Activated naive CD8-positive, alpha-beta T cell treated with anti-CD3 and anti-CD28 coated beads, Interleukin-2, amount 10 ng/mL, durations not matched to agents 7 days and 5 days (primary cell): ENCODE measurements at places on chromosomes 7 and 10. TPM values are rescaled to one million over a fixed set of nuclear protein-coding genes. Genes with fewer than 3 reads are reported as not detected.

NEUROD6 gene
- not detected for total RNA-seq

GRCh38 chr10:15118615-15119014 lies 21.5 kb downstream of the RPP38 start:
- no peak overlapping the region for H3K27ac ChIP-seq
- DNase-seq, result no peak
- H3K27me3 ChIP-seq, result no peaks in the 10 kb centered on the region
- no peak overlapping the region for H3K4me3 ChIP-seq
- peaks cover 2% of the 10 kb centered on the region for H3K4me1 ChIP-seq

GRCh38 chr10:133044401-133044811 lies 43.3 kb upstream of the ADGRA1 start:
- H3K4me3 ChIP-seq, result no peak overlapping the region
- no peaks in the 10 kb centered on the region for H3K36me3 ChIP-seq

DNA sequence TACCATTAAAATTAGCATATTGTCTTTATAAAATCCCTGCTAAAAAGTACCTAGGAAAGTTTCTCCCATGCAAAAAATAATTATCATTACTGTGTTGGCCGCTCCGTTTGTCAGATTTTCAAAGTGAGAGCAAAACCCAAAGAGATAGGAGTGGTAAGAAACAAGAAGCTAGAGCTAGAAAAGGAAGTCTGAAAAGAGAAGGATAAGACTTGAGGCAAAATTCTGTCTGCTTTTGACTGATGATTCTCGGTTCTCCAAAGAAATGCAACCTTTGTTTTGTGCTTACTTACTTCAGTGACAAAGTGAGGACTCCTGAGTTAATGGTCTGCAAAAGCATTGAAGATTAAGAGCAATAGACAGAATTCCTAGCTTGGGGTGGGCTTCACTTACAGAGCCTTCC lies 33.3 kb upstream of the CAPZA2 start:
- H3K4me3 ChIP-seq, result no peak overlapping the region
- H3K36me3 ChIP-seq, result no peaks in the 10 kb centered on the region
- H3K27ac ChIP-seq, result no peak overlapping the region
- H3K4me1 ChIP-seq, result no peaks in the 10 kb centered on the region

- peaks cover 5% of the 10 kb centered on the region for H3K36me3 ChIP-seq
- peaks cover 32% of the 10 kb centered on the region for H3K4me1 ChIP-seq
- peak overlapping the region; percentile 95 for H3K27ac ChIP-seq
- peak overlapping the region; percentile 90 for H3K4me3 ChIP-seq
- no peak for DNase-seq
- peaks cover under 1% of the 10 kb centered on the region for H3K27me3 ChIP-seq
Measured at GRCh38 chr10:92847202-92847864, 987 bp upstream of the EXOC6 start.
